ENCODE measurements at places on chromosomes 2 and 18.
A peak's percentile ranks its signal among the peaks of the same experiment; 100 is the strongest.

GRCh38 chr18:32333781-32334180 lies 136.9 kb downstream of the GAREM1 start:
- no peak for DNase-seq

DNA sequence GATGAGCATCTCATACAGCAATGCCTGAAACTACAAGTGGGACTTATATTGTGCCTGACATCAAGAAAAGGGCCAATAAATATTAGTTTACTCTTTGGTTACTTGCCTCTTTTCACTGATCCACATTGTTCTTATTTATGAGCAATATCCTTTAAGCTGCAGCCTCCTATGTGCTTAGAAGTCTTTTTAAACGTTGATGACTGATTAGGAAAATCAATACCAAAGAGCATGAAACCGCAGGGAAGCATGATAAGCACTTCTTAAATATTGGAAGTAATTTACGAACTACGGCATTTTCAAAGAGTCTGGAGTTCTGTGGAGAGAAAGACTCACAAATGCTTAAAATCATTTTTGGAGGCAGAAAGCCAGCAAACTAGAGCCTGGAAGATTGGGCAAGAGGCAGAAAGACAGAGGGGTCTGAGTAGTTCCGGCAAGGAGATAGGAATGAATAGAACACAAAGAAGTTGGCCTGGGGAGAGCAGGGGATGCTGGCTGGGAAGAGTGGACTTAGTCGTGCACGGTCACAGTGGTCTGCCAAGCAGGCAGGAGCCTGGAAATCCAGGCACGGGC lies 122.6 kb upstream of the NOSTRIN start:
- no peak for DNase-seq

DNA sequence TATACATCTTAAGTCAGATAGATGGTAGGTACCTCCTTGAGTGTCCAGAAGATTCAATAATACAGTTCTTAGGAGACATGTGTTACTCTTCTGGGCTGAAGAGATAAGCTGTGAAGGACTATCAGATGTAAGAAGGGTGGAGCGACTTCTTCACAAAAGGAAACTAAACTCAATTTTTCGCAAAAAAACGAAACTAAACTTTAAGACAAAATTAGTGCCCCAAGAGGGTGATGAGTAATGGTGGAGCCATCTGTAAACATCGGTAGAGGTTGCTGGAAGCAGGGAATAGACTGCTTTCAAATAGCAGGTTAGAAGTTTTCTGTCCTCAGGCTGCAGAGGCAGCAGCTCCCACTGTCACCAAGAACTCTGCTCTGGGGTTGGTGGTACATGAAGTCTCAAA lies 111.6 kb upstream of the TACR1 start:
- no peak for DNase-seq

DNA sequence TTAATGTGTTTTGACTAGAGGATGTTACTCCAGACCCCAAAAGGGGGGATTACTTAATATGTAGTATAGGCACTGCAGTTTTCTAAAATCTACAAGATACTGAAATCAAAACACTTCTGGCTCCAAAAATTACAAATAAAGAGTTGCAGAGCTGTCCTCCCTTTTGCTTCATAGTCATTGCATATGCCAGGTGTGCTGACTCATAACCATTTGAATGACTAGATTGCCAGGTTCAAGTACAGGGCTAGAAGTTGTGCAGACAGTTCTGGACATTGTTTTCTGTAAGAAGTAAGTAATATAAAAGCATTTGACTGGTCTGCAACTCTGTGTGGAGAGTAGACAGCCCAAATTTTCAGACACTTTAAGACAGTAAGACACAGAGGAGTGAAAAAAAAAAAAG lies 6.7 kb downstream of the CWC22 start:
- no peak for DNase-seq

DNA sequence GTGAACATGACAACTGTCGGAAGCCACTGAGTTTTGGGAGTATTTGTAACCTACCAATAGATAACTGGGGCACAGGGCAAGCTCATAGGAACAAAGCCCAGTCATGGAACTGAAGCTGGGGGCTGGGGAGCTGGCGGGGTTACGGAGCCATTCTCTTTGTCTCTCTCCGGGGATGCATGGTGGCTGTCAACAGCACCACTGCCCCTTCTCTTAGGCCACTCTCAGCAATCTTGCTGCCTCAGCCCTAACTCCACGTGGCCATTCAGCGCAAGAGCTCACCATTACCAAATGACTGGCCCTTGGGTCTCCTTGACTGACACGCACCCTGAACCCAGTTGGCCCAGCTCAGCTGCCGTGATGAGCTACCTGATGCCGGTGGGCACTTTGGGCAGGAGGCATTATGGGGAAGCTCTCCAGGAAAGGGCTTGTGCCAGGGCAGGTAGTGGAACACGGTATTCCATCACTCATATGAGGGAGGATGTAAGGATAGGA lies 33.6 kb upstream of the ODC1 start:
- no peak for DNase-seq

- no peak for DNase-seq
Measured at GRCh38 chr2:210660-211059, 53.2 kb downstream of the SH3YL1 start.

GRCh38 chr18:2104620-2105462 lies 466.5 kb downstream of the METTL4 start:
- no peak for DNase-seq

- no peak for DNase-seq
Measured at GRCh38 chr2:234146087-234146826, 95.8 kb downstream of the SPP2 start.

- DNase-seq = no peak
Measured at GRCh38 chr2:121965661-121966060, 210.2 kb downstream of the TSN start.

DNA sequence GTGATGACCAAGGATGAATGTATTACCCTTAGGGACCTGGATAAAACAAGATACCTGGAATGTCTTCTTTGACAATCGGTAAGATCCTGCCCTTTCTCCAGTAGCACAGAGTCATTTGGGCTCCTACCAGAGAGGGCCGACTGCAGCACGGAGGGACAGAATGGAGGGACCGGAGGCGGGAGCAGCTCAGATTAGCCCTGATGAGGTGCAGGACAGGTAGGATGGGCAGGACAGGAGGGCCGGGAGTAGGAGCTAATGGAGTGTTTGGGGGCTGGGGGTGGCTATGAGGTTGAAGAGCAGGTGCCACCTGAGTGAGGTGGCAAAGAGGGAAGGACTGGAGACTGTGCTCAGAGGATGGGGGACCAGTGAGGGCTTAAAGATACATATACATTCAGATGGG lies 9.9 kb upstream of the PRELID3A start:
- DNase-seq = no peak

- DNase-seq = no peak
Measured at GRCh38 chr2:26971911-26972786, 1.7 kb downstream of the MAPRE3 start.

DNA sequence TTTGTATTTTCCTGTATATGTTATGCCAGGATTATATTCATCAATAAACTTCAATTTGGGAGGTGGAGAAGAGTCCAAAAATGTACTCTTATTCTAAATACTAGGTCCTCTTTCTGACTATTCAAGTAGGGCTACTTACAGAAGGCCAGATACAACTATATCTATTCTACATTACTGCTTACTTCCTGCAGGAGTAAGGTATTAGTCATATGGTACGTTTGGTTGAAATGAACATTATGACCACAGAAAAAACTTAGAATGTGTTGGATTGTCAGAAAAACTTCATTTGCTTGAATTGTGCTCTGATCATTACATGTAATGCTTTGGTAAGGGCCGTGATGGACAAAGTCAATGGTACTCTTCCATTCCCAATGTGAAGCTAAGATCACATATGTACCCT lies 35.0 kb downstream of the STAT4 start:
- no peak for DNase-seq

GRCh38 chr2:175253871-175254270 lies 72.4 kb upstream of the ATP5MC3 start:
- no peak for DNase-seq

GRCh38 chr2:219441451-219442255 lies 7.0 kb downstream of the SPEG start:
- DNase-seq = peak; percentile 41

GRCh38 chr18:74994502-74995418 lies 214.2 kb downstream of the PTGR3 start:
- DNase-seq = no peak

GRCh38 chr2:48691935-48692691 lies 63.4 kb downstream of the LHCGR start:
- no peak for DNase-seq

DNA sequence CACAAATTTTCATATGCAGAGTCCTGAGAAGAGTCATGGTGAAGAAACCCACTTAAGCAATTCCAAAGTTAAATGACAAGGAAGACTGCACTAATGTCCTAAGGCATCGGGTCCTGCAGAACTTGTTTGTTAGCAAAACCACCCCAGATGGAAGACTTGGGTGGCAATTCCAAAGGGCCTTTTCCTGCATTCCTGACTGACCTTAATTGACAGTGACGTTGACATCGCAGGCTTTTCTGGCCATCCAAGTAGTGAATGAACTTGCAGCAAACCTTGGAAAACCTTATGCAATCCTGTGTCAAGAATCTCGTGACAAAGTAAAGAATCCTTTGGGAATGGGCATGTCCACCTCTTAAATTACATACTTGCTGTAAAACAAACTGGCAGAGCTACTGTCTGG lies 112.5 kb upstream of the SH3BP4 start:
- DNase-seq = no peak

- DNase-seq = no peak
Measured at GRCh38 chr2:148031152-148031551, 10.3 kb downstream of the MBD5 start.

GRCh38 chr18:79136742-79137141 lies 67.5 kb downstream of the ATP9B start:
- DNase-seq = no peak

DNA sequence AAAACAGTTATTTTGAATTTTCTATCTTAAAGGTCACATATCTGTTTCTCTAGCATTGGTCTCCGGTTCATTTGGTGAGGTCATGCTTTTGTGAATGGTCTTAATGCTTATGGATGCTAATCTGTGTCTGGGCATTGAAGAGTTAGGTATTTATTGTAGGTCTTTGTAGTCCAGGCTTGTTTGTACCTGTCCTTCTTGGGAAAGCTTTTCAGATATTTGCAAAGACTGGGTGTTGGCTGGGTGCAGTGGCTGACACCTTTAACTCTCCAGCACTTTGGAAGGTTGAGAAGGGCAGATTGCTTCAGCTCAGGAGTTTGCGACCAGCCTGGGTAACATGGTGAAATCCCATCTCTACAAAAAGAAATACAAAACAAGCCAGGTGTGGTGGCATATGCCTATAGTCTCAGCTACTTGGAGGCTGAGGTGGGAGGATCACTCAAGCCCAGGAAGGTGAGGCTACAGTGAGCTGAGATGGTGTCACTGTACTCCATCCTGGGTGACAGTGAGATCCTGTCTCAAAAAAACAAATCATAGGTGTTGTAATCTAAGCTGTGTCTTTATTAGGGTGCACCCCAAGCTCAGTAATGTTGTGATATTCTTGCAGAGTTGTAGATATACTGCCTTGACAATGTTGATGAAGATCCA lies 82.3 kb downstream of the FAM117B start:
- no peak for DNase-seq

GRCh38 chr2:102872388-102872787 lies 110.6 kb downstream of the TMEM182 start:
- DNase-seq = no peak

DNA sequence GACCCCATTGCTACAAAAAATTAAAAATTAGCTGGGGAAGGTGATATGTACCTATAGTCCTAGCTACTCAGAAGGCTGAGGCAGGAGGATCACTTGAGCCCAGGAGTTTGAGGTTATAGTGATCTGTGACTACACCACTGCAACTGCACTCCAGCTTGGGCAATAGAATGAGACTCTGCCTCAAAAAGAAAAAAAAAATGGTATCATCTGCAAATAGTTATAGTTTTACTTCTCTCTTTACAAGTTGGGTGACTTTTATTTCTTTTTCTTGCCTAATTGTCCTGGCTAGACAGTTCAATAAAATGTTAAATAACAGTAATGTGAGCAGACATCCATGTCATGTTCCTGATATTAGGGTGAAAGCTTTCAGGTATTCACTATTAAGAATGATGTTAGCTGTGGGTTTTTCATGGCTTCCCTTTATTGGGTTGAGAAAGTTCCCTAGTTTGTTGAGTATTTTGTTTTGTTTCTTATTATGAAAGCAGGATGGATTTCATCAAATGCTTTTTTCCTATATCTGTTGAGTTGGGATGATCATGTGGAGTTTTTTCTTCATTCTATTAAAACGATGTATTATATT lies 24.9 kb upstream of the ACOXL start:
- no peak for DNase-seq
